Frontal cortex (tissue), 4 donors: ENCODE measurements at places on chromosomes 6 and 20.

GRCh38 chr20:48489046-48489463 lies 338.7 kb downstream of the PREX1 start:
- DNase-seq, result no peak

DNA sequence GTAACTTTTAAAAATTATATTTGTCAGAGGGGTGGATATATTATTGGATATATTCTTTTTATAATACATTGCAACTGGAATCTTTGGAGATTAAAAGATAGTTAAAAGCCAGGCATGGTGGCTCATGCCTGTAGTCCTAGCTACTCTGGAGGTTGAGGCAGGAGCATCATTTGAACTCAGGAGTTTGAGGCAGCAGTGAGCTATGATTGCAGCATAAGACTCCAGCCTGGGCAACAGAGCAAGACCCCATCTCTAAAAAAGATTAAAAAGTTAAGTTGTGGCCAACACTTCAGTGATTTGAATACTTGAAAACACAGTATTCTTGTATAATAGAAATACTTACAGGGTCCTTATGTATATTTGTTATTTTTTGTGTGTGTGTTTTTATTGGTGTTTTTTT lies 15.2 kb downstream of the MAPRE1 start:
- no peak for DNase-seq

DNA sequence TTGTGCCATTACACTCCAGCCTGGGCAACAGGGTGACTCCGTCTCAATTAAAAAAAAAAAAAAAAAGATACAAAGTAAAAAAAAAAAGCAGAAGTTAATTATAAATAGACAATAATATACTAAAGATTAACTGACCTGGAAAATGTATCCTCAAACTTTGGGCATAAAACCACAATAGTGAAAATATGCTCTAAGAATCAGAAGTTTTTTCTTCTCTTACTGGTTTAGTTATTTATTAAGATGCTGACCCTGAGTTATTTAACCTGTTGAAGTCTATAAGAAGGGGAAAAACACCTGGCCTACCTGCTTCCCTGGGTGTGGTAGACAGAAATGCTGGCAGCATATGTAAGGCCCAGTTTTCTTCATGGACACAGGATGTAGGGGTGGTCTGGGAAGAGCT lies 133.7 kb upstream of the MLIP start:
- DNase-seq, result no peak

- DNase-seq, result no peak
These were observed 4.1 kb upstream of the MOXD1 start for GRCh38 chr6:132405143-132405915.

- no peak for DNase-seq
These were observed 94.6 kb downstream of the SNAP25 start for GRCh38 chr20:10313215-10313614.

GRCh38 chr20:53897884-53898555 lies 172.4 kb downstream of the BCAS1 start:
- no peak for DNase-seq

DNA sequence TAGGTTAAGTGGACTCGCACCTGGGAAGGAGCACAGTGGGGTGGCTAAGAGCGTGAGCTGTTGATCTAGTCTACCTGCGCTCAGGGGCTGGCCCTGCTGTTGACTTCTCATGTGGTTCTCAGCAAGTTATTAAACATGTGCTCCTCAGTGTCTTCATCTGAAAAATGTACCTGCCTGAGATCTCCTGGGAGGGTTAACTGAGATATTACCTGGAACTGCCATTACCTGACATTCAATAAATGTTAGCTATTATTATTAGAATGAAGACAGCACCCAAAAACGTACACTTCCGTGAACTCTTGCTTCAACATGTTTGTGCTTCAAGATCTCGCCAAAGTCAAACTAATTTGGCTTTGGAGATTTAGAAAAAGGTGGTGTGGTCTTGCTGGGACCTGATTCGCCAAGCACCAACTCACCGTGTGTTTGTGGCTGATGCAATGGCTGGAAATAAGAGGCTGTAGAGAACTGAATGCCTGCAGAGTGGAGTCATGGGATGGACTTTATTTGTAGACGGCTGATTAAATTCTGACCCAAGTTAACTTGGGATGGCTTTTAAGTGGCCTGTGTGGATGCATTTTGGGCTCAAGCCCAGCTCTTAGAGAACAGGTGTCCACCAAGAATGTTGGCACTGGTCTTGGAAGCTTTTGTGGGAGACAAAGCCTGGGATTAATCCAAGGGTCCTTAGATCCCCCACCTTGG lies 692.9 kb downstream of the QKI start:
- DNase-seq, result no peak

DNA sequence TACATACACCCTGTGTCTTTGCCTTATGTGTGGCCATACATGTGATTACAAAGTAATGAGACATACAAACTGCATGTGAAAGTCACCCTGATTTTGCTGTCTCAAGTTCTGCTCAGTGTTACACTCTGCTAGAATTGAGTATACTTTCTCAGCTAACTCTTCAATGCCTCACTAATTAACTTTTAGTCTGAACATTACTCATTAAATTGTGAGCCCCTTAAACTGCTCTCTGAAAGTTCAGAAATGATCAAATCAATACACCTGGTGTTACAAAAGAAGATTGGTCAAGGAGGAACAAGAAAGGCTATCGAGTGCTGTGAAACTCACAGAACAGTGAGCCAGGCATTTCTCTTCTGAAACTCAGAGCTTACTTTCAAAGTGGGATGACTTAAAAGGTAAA lies 71.3 kb downstream of the MKKS start:
- no peak for DNase-seq

GRCh38 chr6:34938268-34938667 lies 49.2 kb downstream of the ANKS1A start:
- no peak for DNase-seq

- DNase-seq, result no peak
These were observed 76.6 kb downstream of the PKHD1 start for GRCh38 chr6:52010806-52011205.

DNA sequence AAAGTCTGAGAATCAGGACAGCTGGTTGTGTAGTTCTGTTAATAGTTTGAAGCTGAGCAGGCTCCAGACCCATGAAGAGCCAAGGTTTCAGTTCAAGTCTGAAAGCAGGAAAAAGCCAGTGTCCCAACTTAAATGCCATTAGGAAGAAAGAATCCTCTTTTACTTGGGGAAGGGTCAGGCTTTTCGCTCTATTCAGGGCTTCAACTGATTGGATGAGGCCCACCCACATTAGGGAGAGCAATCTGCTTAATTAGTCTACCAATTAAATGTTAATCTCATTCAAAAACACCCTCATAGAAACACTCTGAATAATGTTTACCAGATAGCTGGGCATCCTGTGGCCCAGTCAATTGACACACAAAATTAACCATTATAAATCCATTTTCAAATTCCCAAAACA lies 462.2 kb downstream of the EPM2A start:
- no peak for DNase-seq

DNA sequence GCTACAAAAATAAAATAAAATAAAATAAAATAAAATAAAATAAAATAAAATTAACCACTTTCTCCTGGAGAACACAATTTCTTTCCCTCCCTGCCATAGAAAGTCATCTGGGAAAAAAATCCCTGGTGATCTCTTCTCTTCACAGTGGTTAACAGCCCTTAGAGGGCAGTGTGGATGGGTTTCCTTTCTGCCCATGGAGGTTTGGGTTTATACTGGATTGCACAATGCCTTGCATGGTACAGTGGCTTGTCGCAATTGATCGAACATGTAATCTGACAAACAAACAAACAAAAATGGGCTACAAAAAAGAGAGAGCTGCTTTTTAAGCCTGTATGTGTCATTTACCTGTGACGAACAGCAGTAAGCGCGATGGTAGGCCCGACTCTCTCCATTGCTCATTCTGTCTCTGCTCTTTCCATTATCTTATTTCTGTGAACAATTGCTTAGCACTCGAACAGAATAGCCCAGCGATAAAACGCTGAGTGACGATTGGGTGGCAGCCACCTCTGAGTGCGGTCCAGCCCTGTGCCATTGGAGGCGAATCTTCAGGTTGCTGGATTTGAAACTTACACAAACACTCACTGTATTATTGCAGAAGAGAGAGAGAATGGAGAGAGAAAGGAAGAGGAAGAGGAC lies 166.1 kb downstream of the CD83 start:
- DNase-seq, result no peak

DNA sequence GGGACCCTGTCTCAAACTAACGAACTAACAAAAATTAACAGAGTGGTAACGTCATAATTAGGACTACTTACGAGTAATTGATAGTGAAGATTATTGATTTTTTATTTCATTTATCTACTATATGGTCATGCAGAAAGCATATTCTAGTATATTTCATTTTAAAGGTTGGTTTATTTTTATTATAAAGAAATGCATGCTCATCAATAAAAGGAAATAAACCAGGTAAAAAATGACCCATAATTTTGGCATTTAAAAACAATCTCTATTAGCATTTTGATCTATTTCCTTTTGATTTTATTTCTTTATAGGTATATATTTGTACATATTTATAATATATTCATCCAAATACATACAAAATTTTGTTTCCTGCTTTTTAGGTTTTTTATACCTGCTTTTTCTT lies 401.4 kb upstream of the ID4 start:
- DNase-seq, result no peak

DNA sequence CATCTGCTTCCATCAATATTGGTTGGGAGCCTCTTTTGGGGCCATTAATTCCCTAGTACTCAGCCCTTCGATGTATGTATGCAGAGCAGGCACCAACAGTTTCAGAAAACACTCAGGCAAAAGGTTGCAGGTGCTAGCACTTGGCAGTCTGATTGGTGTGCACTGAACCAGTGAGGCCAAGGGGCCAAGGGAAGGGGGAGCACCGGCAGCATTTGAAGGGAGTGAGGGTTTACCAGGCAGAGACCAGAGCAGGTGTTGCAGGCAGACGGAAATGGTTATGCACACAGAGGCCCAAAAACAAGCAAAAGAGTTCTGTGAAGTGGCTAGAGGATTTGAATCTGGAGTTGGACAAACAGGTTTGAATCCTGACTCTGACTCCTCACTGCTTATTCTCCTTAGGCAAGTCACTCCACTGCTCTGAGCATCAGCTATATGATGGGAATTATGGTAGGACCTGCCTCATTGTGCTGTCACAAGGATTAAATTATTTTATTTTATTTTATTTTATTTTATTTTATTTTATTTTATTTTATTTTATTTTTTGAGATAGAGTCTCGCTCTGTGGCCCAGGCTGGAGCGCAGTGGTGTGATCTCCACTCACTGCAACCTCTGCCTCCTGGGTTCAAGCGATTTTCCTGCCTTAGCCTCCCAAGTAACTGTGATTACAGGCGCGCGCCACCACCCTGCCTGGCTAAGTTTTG lies 58.1 kb upstream of the SHLD1 start:
- DNase-seq, result no peak

- DNase-seq, result no peak
These were observed 284.7 kb upstream of the TAB2 start for GRCh38 chr6:149032599-149033405.

- no peak for DNase-seq
These were observed 309.2 kb upstream of the MAP3K7 start for GRCh38 chr6:90896075-90896547.

DNA sequence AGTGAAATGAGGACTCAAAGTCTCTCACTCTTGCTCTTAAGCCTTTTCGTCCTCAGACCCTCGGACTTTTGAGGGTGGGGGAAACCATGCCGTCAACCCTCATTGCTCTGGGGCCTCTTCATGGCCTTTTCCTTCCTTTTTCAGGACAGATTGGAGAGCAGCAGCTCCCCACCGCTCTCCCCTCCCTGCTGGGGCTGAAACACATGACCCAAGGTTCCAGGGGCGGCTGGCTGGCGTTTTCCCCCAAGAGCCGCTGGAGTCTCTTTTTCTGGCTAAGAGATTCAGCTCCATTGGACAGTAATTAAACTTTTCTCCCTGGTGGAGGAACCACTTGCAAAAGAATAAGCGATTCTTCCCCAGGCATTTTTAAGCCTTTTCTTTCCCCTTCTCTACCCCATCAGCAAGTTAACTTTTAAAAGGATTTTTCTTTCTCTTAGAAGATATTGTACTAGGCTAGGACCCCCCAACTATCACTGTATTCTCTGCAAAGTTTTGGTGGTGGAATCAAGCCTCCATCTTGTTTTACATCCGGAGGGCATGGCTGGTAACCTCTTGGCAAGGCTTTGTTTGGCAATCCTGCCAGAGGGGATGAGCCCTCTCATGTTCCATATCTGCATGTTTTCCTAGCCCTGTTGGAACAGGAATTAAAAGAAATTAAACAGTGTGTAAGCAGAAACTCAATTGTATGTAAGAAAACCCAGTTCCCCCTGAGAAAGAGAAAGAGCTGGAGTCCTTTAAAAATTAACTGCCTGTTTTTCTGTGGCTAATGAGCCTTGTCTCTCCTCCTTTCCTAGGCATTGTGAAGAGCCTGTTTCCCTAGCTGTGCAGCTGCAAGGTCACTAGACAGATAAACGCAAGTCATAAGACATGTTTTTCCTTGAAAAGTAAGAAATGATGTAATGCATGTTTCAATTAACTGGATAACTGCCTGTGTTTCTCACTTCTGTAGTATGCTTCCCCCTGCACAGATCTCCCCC lies 100.8 kb upstream of the GPR6 start:
- DNase-seq, result no peak

- DNase-seq, result no peak
These were observed 520.2 kb downstream of the DOK5 start for GRCh38 chr20:54995553-54995952.

GRCh38 chr6:139713900-139714506 lies 339.6 kb upstream of the CITED2 start:
- no peak for DNase-seq

- DNase-seq, result peak; percentile 69
These were observed at the start of gene CDK5RAP1 for GRCh38 chr20:33401184-33401920. CDK5RAP1 (minus strand) TSS chr20:33401519; CDS start chr20:33397064, 4,455 bp downstream.

DNA sequence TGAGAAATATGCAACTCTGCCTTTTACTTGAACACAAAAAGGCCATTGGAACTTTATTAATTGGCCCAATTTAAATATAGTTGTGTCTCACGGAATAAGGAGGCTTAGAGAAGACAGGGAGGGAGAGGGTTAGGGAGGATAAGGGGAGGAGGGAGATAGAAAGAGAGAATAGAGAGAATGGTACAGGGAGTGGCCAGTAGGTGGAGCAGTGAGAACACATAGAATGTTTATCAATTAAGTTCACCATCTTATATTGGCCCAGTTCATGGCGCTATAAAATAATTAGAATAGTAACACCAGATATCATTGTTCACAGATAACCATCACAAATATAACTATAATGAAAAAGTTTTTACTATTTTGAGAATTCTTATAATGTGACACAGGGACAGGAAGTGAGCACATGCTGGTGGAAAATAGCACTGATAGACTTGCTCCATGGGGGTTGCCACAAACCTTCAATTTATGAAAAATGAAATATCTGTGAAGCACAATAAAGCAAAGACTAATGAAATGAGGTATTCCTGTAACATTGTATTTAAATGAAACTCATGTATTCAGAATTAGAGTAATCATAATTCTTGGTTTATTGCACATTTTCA lies 374.1 kb upstream of the MANEA start:
- DNase-seq, result peak; percentile 1

DNA sequence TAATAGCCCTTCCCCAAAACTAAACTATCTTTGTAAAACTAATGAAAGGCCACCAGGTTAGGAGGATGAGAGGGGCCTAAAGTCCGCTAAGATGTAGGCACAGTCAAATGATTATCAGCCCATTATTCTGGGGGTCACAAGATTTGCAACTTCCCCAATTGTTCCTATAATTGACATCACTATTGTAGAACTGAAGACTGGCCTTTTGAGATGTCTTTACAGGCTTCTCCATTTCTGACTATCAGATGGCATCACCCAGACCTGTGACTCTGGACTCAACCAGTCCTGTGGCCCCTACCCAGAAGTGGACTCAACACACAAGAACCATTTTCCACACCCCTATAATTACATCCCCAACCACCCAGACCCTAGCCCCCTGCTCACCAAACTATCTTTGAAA lies 61.5 kb upstream of the MAP7 start:
- no peak for DNase-seq

- peak; percentile 72 for DNase-seq
These were observed 780 bp downstream of the ZCCHC3 start for GRCh38 chr20:297925-298775.

- DNase-seq, result no peak
These were observed 18.3 kb downstream of the RTN4IP1 start for GRCh38 chr6:106611030-106611429.
